ENCODE measurements at places on chromosomes 1 and 21.

DNA sequence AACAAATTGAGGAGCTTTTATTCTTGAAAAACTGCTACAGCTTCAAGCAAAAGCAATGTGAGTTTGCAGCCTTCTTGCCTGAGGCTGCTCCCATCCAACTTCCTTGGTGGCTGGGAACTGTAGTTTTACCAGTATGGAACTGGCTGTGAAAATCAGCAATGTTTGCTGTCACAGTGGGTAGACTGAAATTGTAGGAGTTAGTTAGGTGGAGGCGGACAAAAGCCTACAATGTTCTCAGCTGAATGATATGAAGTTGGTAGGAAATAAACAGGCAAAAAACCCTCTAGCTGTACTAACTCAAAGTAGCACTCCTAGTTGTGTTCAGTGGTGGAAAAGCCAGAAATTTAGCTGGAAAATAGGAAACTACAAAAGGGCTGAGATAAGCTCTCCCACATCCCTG is 18.5 kb downstream of the HAX1 start:
- DNase-seq = no peak

DNA sequence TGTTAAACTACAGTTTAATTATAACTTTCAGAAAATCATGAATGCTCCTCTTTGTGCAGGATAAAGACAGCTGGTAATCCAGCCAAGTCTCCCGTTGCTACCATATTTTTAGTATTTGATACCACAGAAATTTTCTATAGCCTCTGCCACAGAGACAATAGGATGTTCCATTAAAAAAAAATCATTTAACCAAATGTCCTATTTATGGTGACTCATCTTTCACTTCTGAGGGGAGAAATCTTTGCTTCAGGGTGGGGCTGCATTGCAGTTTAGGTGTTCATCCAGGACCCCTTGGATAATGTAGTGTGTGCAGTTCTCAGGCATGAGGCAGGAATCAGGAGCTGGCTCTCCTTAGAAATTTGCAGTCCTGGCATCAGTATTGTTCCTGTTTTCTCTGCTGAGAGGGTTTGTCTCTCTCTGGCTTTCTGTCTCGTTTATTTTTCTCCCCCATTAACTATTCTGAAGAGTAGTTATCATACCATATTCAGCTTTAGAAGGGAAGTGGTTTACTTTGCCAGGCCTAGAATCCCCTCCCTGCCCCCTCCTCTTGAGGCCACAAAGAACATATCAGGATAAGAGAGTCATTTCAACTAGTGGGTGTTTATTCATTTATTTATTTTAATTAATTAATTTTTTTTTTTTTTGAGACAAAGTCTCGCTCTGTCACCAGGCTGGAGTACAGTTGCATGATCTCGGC is 3.1 kb downstream of the PRUNE1 start:
- DNase-seq = no peak

DNA sequence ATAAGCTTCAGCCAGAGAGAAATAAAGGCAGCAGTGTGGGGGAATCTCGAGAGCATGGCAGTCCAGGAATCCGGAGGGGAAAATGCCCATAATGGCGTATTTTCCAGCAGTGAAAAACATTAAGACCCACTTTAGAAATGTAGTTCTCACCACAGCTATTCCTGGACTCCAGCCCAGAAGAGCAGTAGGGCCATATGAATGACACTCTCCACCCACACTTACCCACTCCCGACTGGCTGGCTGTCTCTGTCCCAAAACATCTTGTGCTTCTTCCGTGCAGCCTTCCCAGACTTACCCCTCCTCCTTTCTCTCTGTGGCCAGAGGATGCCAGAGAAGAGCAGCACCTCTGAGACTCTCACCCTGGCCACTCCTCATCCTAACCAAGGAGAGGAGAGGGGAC is 56.4 kb downstream of the TRABD2B start:
- no peak for DNase-seq

DNA sequence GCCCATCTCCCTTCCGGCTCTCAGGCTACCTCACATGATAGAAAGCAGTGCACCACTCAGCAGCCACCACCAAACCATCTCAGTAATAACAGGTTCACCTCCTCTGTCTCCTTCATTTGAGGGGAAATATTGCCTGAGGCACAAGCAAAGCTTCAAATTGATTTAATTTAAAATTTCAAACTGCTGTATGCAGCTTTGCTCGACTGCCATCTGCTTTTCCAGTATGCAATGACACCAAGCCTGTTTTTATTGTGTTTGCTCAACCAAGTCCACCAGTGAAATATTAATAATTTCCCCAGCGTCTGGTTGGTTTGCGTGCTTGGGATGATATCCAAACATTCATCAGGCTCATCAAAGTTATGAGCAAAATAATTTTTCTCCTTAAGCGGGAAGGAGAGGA is 552.4 kb upstream of the DAB1 start:
- DNase-seq = no peak

DNA sequence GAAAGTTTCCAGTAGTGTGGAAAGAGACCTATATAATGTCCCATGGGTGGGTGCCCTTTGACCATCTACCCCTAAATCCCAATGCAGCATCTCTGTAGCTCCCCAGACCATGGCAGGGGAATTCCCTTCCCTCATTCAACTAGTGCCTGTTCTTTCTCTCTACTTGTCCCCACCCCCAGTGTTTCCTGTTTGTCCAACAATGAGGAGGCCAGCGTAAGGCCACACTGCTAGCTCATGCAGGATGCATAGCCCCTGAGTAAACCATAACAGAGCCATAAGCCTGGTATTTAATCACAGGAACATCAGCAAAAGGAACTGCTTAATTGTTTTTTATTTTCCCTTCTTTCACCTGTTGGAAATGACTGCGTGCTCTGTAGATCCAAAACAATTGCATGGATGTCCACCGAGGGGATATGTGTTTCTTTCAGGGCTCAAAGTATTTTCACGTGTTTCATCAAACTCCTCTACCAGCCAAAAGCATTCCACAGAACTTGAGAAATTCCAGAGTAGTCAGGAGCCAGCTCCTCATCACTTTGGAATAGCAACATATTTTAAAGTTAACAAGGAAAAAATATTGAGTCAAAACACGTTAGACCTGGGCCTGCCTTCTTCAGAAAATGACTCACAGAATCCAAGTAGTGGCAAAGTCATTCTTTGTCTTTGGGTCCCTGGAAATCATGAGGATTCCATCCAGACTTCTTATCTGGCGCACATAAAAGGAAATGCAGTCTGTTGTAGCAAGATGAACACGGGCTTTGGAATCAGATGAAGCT is 162.5 kb upstream of the SGIP1 start:
- peak; percentile 21 for DNase-seq

GRCh38 chr1:71184410-71184809 is 103.6 kb upstream of the ZRANB2 start:
- no peak for DNase-seq

- peak; percentile 69 for DNase-seq
These were observed 35.0 kb upstream of the JAK1 start for GRCh38 chr1:65001231-65001792.

All from stimulated activated CD8-positive, alpha-beta memory T cell treated with anti-CD3 and anti-CD28 coated beads, Interleukin-7, amount 100 ng/mL, for 48 hours (primary cell).